ENCODE measurements at places on chromosomes 16 and 17.

- no peak for DNase-seq
Observed at GRCh38 chr16:35176449-35176848, 1717.0 kb downstream of the TP53TG3F start.

DNA sequence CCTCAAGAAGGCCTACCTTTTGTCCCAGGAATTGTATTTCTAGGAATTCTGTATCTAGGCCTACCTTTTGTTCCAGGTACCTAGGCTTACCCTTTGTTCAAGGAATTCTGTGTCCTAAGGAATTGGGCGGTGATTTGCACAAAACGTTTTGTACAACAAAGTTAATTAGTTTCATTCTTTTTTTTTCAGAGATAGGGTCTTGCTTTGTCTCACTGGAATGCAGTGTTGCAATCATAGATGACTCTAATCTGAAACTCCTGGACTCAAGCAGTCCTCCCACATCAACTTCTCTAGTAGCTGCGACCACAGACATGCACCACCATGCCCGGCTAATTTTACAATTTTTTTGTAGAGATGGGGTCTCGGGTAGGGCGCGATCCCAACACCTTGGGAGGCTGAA, 7.0 kb downstream of the CDR2L start:
- DNase-seq: no peak

- no peak for DNase-seq
Observed at GRCh38 chr16:56961851-56962281, at the start of gene CETP. Gene CETP, plus strand, starts transcription at chr16:56961950. Its CDS starts 30 bp downstream, at chr16:56961980.

DNA sequence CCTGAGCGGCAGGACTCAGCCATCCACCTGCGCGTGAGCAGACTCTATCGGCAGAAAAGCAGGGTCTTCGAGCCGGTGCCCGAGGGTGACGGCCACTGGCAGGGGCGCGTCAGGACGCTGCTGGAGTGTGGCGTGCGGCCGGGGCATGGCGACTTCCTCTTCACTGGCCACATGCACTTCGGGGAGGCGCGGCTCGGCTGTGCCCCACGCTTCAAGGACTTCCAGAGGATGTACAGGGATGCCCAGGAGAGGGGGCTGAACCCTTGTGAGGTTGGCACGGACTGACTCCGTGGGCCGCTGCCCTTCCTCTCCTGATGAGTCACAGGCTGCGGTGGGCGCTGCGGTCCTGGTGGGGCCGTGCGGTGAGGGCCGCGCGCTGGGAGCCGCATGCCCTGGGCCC, 14.9 kb downstream of the METRNL start:
- no peak for DNase-seq

DNA sequence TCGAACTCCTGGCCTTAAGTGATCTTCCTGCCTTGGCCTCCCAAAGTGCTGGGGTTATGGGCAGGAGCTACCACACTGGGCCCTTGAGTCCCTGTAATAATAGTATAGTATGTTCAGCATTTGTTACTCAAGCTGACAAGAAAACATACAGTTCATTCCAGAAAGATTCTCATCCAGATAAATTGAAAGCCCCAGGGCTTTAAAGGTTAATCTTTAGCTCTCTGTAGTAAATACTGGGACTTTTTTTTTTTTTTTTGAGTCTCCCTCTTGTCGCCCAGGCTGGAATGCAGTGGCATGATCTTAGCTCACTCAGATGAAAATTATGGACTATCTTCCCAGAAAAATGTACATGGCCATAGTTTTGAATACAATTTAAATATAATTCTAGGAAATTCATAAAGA, 11.0 kb downstream of the BRCA1 start:
- no peak for DNase-seq

- peak; percentile 38 for DNase-seq
Observed at GRCh38 chr17:1201132-1201702, 21.4 kb upstream of the ABR start.

DNA sequence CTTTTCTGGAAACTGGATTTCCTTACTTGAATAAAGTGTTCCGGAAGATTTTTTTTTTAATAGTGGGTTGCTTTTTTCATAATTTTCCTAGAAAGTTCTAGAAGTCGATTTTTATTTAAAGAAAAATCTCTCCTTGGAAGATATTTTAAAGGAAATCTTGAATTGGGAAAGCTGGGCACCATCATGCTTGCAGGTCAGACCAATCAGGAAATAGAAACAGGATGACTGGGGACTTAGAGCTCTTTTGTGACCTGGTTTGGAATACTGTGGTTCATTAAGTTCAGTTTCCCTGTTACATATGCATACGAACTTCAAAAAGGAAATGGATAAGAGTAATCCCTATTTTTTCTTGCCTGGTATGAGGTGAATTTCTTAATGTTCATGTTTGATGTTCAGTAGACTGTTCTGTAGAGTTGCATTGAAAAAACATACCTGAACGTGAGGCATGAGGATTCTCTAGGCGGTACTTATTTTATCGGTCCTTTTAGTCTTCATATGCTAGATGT, 1.2 kb downstream of the NFATC3 start:
- no peak for DNase-seq

GRCh38 chr16:53055541-53056391, 975 bp downstream of the CHD9 start:
- peak; percentile 22 for DNase-seq
